Mesothelial cell of epicardium (in vitro differentiated cells): ENCODE measurements at places on chromosomes 11 and 22. TPM values are rescaled to one million over a fixed set of nuclear protein-coding genes. Genes with fewer than 3 reads are reported as not detected.
A peak's percentile ranks its signal among the peaks of the same experiment; 100 is the strongest.

DNA sequence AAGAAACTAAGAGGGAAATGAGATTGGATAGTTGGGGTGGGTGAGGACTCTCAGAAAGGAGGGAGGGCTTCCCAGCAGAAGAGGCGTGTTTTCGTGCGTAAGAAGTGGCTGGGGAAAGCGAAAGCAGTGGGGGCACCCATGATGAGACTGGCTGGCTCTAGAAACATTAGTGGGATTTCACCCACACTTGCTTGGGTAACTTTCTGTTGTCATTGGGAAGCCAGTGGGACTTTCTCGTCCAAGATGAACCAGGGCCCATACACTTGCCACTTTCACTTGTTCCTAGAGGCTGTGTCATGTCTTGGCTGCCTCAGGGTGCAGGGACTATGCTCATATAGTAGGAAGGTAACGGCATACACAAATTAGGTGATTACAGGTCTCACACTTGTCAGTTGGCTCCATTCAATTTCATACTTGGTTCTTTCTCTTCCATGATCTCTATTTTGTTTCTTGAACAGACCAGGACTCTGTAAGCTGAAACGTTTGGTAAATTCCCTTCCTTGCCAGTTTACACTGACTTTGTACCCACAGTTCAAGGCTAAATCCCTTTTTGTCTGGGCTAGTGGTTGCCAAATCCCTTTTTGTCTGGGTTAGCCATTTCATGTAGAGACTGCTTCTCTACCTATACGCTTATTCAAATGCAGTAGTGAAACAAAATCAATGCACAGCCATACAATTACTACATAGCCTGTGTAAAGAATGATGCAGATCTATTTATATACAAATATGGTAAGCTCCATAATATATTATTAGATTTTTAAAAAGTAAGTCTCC lies 42.0 kb upstream of the CXCR5 start:
- H3K27ac ChIP-seq: no peak overlapping the region
- H3K27me3 ChIP-seq: no peaks in the 10 kb centered on the region
- no peak for DNase-seq

Gene OR10A3
- not detected in 3 replicates for total RNA-seq

Gene TRIM44
- total RNA-seq: 81.2 to 88.2 TPM (median 86.6 TPM) in 3 replicates

Gene FAM89B
- total RNA-seq: 56.7 to 61.5 TPM (median 57.6 TPM) in 3 replicates

DNA sequence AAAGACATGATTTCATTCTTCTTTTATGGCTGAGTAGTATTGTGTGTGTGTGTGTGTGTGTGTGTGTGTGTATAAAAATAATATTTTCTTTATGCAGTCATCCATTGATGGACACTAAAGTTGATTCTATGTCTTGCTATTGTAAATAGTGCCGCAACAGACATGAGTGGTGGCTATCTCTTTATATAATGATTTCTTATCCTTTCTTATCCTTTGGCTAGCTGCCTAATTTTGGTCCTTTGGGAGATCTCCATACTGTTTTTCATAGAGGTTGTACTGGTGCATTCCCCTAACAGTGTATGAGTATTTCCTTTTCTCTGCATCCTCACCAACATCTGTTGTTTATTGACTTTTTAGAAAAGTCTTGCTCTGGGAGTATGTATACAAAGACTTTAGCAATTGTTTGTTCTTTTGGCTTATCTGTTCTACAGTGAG lies 107.0 kb downstream of the STIM1 start:
- H3K27ac ChIP-seq: no peak overlapping the region
- no peaks in the 10 kb centered on the region for H3K36me3 ChIP-seq
- peaks cover 12% of the 10 kb centered on the region for H3K4me1 ChIP-seq
- H3K4me3 ChIP-seq: no peak overlapping the region

GRCh38 chr11:117950993-117951961 lies 22.1 kb upstream of the TMPRSS13 start:
- H3K36me3 ChIP-seq: no peaks in the 10 kb centered on the region
- H3K4me1 ChIP-seq: peaks cover 9% of the 10 kb centered on the region
- H3K27me3 ChIP-seq: peaks cover 23% of the 10 kb centered on the region
- H3K27ac ChIP-seq: no peak overlapping the region
- no peak overlapping the region for H3K4me3 ChIP-seq

- no peak for DNase-seq
- peak within 1 kb of the TSS; percentile 88 for H3K4me3 ChIP-seq
- no peaks in the 10 kb centered on the region for H3K36me3 ChIP-seq
- H3K4me1 ChIP-seq: peaks cover 15% of the 10 kb centered on the region
- peaks cover 88% of the 10 kb centered on the region for H3K27me3 ChIP-seq
Measured at GRCh38 chr11:13277768-13278608, at the start of gene BMAL1. Gene BMAL1, plus strand, starts transcription at chr11:13277790. Its CDS starts 76,519 bp downstream, at chr11:13354309.

DNA sequence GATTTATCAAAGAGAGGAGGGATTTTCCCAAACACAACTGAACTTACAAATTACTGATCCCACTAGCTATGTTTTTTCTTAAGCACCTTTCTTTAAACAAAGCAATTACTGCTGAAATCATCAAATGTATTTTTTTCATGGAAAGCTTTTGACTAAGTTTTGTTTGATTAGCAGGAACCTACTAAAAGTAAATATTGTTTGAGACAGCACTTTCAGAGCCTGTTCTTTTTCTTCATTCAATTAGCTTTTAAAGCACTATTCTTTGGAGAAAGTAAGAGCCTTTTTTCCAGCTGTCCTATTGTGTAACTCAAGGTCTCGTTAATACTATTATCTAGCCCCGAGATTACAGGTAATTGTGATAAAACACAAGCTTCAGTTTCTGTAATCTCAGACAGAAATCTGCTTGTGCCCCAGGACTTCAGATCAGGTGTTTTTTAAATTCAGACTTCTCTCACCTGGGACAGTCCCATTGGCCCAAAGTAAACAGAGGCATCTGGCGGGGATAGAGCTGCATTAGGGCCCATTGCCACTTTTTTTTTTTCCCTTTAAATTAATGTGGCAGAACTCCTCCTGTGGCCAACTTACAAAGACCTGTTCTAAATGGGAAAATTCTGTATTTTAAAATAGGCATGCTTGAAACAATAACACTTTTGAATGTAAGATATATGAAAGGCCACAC lies 11.0 kb downstream of the CSTPP1 start:
- no peaks in the 10 kb centered on the region for H3K27me3 ChIP-seq
- H3K4me1 ChIP-seq: peaks cover 15% of the 10 kb centered on the region
- DNase-seq: no peak
- peak overlapping the region; percentile 92 for H3K27ac ChIP-seq
- peaks cover 6% of the 10 kb centered on the region for H3K36me3 ChIP-seq

Gene CCDC73
- total RNA-seq: 0.27 to 0.68 TPM (median 0.44 TPM) in 3 replicates

DNA sequence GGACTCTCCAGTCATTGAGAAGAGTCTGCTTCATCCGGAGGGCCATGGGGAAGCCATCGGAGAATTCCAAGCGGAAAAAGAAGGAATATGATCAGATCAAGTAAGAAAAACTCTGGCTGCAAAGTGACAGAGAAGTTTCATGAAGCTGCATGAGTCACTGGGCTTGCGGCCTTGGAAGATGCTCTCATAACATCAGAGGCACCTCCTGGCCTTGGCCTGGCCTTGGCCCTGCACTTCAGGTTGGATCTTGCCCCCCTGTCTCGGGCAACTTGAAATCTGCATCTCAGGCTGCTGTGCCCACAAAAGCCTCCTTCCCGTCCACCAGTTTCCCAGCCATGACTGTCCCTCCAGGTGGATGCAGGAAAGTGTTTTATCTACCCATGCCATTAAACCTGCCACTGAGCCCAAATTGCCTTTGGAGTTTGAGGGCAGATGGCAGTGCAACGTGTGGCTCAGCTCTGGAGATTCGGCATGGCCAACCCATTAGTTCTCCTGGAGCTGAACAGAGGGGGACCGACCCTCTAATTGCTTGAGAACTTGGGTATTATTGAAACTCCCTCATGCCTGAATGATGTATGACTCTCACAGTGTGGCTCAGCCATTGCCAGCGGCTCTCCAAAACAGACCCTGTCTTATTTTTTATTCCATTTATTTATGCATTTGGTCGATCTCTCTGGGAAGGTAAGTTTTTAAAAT lies 66.7 kb downstream of the SEZ6L start:
- no peak overlapping the region for H3K27ac ChIP-seq
- H3K4me3 ChIP-seq: no peak overlapping the region
- peaks cover 48% of the 10 kb centered on the region for H3K27me3 ChIP-seq

DNA sequence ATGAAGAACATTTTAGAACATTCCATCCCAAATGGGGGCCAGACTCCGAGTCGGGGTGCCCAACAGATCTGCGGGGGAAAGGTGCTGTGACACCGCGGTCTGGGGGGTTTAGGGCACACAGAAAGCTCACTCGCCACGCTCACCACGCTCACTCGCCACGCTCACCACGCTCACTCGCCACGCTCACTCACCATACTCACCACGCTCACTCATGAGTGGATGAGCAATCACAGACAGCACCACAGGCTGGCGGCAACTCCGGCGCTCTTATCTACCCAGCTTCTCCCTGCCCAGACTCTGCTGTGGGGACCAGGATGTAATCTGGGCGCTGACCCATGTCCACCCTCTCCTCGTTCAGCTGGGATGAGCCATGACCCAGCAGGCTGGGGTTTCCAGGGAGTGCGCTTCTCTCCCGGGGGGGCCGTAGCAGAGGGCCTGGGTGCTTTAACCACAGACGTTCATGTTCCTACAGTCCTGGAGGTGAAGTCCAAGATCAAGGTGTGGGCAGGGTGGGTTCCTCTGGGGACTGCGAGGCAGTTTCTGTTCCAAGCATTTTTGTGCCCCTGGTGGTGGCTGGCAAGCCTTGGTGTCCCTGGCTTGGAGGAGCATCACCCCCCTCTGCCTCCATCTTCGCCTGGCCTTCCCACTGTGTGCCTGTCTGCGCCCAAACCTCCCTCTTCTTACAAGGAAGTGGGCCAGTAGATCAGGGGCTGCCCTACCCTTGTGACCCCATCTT lies 141.2 kb downstream of the CTTN start:
- DNase-seq: no peak
- H3K36me3 ChIP-seq: no peaks in the 10 kb centered on the region
- H3K4me1 ChIP-seq: no peaks in the 10 kb centered on the region
- no peak overlapping the region for H3K4me3 ChIP-seq
- no peak overlapping the region for H3K27ac ChIP-seq

DNA sequence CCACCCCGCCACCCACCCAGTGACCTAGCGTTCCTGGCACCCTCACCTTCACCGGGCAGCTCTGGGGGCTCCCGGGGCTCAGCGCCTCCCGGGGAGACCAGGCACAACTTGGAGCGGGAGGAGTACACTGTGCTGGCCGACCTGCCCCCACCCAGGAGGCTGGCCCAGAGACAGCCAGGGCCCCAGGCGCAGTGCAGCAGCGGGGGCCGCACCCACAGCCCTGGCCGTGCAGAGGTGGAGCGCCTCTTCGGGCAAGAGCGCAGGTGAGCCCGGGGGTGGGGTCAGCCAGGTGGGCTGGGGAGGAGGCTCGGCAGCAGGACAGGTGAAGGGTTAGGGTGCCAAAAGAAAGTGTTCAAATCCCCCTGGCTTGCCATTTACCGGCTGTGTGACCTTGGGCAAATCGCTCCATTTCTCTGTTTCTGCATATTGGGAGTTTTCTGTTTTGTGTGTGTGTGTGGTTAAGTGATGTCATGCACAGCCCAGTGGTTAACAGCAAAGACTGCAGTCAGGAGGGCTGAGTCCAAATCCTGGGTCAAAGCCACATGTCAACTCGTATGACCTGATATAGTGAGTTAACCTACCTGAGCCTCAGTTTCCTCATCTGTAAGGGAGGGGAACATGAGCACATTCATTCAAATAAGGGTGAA lies 29.5 kb downstream of the TRIOBP start:
- peaks cover 23% of the 10 kb centered on the region for H3K36me3 ChIP-seq
- H3K27ac ChIP-seq: peak overlapping the region; percentile 18
- no peaks in the 10 kb centered on the region for H3K27me3 ChIP-seq
- peaks cover 3% of the 10 kb centered on the region for H3K4me1 ChIP-seq

Gene CAPN5
- 16.1 to 18.3 TPM (median 16.5 TPM) in 3 replicates for total RNA-seq

Gene HORMAD2
- 0.23 to 0.47 TPM in 2 of 3 replicates, not detected in the other for total RNA-seq

DNA sequence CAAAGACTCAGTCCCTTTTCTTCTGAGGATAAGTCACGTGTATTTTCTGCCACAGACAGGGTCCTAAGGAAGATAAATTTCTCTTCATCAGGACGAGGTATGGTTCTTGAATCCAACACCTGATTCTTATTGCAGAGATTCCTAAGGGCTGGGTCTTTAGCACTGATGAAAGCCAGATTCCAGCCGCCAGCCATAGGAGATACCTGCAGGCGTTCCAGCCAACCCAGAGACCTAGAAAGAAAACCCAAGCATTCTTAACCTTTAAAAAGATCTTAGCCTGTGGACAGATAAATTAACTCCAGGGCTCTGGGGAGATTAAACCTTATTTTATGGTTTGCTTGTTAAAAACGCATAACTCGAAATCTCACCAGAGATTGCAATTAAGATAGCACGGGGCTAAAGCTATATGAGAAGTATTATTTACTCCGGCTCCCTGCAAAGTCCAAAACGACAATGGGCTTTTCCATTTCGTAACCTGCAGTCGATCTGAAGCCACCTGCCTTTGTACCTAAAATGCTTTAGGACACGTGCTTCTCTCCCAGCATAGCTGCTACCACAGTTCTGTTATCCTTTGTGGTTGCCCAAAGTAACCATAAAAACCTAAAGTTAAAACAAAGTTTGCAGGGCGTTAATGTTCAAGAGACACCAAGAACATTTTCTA lies 104.5 kb downstream of the NXPE2 start:
- no peak overlapping the region for H3K4me3 ChIP-seq
- peaks cover 41% of the 10 kb centered on the region for H3K4me1 ChIP-seq
- no peaks in the 10 kb centered on the region for H3K36me3 ChIP-seq
- H3K27me3 ChIP-seq: peaks cover 43% of the 10 kb centered on the region
- H3K27ac ChIP-seq: no peak overlapping the region

DNA sequence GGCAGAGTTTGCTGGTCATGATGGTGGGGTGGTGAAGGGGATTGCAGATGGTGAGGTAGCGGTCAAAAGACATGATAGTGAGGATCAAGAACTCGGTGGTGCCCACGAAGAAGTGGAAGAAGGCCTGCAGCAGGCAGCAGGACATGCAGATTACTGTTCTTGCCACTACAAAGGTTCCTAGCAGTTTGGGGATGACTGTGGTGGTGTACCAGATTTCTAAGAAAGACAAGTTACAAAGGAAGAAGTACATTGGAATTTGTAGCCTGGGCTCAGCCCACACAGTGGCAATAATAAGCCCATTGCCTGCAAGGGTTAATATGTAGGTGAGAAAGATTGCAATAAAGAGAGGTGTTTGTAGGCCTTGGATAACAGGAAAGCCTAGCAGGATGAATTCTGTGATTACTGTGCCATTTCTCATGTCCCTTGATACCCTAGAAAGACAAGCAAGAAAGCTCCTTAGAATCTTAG lies at the start of gene OR6X1:
Gene OR6X1, minus strand, starts transcription at position 418 of the 468 bp plus-strand sequence. Its CDS starts 0 bp downstream, at position 418.
- no peak within 1 kb of the TSS for H3K4me3 ChIP-seq
- peaks cover 10% of the 10 kb centered on the region for H3K4me1 ChIP-seq
- H3K27ac ChIP-seq: no peak within 1 kb of the TSS
- DNase-seq: no peak
- no peaks in the 10 kb centered on the region for H3K36me3 ChIP-seq
- H3K27me3 ChIP-seq: peaks cover 3% of the 10 kb centered on the region

GRCh38 chr22:44848296-44848741 lies 95.9 kb downstream of the ARHGAP8 start:
- DNase-seq: no peak
- H3K27ac ChIP-seq: no peak overlapping the region
- peaks cover 39% of the 10 kb centered on the region for H3K36me3 ChIP-seq

Gene APOL6
- 1.1 to 1.2 TPM (median 1.2 TPM) in 3 replicates for total RNA-seq

DNA sequence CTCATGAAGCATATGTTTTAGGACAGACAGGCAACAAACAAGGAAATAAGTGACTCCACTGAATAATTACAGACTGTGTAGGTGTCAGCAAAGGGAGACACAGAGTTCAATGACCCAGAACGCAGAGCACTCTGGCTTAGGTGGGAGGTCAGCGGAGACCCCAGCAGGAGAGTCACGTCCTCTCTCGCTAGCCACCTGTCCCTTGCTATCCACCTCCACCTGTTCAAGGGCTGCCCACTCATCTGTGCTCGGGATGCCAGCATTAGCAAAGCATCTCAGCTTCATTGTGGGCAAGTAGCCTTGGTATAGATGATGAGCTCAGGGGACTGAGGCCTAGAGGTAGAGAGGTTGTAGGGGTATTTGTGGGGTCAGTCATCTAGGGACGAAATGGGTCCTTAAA lies 21.8 kb upstream of the ATXN10 start:
- H3K27ac ChIP-seq: no peak overlapping the region
- H3K27me3 ChIP-seq: peaks cover 13% of the 10 kb centered on the region
- H3K36me3 ChIP-seq: peaks cover 2% of the 10 kb centered on the region

Gene OR52H1
- 0.73 to 1.6 TPM (median 1.3 TPM) in 3 replicates for total RNA-seq
